Frontal cortex (tissue), 4 donors: ENCODE measurements at places on chromosomes 7 and 10. TPM values are rescaled to one million over a fixed set of nuclear protein-coding genes. Genes with fewer than 3 reads are reported as not detected.

The PTPRZ1 gene
- 138 TPM for total RNA-seq

GRCh38 chr7:122363144-122363543 lies 58.6 kb upstream of the FEZF1 start:
- no peak for DNase-seq

The PLEKHS1 gene
- total RNA-seq, result not detected

GRCh38 chr10:53997953-53998352 lies 803.1 kb downstream of the PCDH15 start:
- DNase-seq, result no peak

- no peak for DNase-seq
Observed at GRCh38 chr10:11358011-11358410, 253.4 kb downstream of the USP6NL start.

- DNase-seq, result no peak
Observed at GRCh38 chr7:6392712-6393666, 54.8 kb downstream of the DAGLB start.

The SPDYE6 gene
- not detected for total RNA-seq

The AKR1C4 gene
- not detected for total RNA-seq

- DNase-seq, result no peak
Observed at GRCh38 chr10:13190816-13191215, 29.5 kb downstream of the MCM10 start.

DNA sequence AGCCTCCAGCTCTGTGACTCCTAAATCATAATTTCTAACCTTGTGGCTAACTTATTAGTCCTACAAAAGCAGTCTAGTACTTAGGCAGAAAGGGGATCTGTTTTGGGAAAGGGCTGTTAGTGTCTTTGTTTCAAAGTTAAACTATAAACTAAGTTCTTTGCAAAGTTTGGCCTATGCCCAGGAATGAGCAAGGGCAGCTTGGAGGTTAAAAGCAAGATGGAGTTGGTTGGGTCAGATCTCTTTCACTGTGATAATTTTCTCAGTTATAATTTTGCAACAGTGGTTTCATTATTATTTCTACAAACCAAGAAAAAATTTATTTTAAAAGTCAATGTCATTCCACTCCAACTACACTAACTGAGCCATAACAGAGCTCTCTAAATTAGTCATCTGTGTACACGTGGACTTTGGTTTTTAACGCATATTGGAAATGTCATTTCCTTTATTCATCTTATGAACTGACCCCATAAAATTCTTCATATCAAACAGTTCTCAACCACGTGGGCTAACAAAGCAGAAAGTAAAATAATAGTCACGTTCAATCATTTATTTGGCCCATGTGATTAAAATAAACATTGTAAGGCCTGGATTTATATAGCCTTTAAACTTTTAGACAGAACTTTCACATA lies 143.2 kb upstream of the C7orf33 start:
- DNase-seq, result no peak

GRCh38 chr10:12873172-12873571 lies 128.3 kb downstream of the CCDC3 start:
- DNase-seq, result no peak

DNA sequence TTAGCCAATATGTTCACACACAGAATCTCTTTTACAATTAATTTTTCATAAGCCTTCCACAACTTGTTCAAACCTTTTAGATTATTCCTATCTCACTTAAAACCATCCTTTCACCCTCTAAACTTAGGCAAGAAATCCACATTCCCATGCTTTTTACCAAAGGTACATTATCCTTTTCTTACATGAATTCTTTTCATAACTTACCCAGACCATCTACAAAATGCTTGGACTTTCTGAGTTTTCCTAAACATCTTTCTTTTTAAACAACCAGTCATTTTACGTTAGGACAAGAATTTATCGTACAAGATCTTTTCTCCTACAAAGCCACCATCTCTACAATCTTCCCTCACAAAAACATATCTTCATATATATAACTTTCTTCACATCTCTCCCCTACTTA lies 18.8 kb upstream of the GARS1 start:
- no peak for DNase-seq
